ENCODE measurements at places on chromosomes 7 and 10.

- no peak for DNase-seq
These were observed 21.6 kb downstream of the MEST start for GRCh38 chr7:130513447-130513846.

DNA sequence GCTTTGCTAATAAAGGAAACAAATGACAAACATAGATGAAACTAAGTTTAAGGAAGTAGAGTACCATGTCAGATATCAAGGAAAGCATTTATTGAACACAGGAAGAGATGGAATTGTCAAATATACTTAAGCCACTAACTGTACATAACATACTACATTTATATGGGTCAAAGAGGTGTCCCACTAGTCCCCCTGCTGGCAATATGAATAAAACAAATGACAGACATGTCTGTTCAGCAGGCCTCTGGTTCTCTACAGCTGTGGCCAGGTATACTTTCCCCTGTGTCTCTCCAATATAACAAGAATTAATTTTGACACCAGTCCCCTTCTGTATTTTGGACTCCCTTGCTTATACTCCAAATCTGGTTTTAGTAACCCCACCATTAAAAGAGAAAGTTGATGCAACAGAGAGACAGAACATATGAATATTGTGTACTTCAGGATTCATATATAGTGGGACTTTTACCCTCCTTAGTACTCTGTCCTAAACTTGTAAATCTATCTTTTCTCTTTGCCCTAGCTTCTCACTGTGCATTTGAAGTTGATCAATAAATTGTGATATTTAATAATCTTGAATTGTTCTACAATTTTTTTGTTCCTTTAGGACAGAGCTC is 42.9 kb downstream of the CD36 start:
- DNase-seq = no peak

DNA sequence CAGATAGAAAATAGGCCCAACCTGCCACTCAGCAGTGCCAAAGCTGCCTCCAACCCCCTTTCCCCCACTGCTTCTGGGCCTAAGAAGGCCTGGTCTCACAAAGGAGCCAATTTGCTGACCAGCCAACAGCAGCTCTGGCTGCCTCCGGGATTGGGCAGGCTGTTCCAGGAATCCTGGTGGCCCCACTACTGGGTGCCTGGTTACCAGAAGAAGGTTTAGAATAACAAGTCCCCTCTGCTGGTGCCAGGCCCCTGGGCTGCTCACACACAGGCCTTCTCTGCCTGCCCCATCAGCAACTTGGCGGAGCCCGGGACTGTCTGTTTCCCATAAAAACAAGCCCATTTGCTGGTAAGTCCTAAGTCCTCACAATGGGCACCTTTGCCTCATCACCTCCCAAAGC is 1.2 kb downstream of the PHKG1 start:
- no peak for DNase-seq

- DNase-seq = no peak
These were observed 296.3 kb upstream of the NPSR1 start for GRCh38 chr7:34361663-34362250.

GRCh38 chr10:103186128-103186527 is 6.9 kb downstream of the NT5C2 start:
- DNase-seq = no peak

GRCh38 chr7:16791905-16792698 is 12.7 kb downstream of the AGR2 start:
- DNase-seq = no peak

- no peak for DNase-seq
These were observed 186.0 kb upstream of the TCF7L2 start for GRCh38 chr10:112763916-112764520.

- no peak for DNase-seq
These were observed 254.1 kb downstream of the KIAA1217 start for GRCh38 chr10:24462889-24463552.

GRCh38 chr10:3229815-3230214 is 57.2 kb upstream of the PITRM1 start:
- no peak for DNase-seq

GRCh38 chr7:149048805-149049204 is 20.5 kb upstream of the PDIA4 start:
- DNase-seq = no peak

- no peak for DNase-seq
These were observed 11.5 kb upstream of the PLAU start for GRCh38 chr10:73899423-73899822.

DNA sequence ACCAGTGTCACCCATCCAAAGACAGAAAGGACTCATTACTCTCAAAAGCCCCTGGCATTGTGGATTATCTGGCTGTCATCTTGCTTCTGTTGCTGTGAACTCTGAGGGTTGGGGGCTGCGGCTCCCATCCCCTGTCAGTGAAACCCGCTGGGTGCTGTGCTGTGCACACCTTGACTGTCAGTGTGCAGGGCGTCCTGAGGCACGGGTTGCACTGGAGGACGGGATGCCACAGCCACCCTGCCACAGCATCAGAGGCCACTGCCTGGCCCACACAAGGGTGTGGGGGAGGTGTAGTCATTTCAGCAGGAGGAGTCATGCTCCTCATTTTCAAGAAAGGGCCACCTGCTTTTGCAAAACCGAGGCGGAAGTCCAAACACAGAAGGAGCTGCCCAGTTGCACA is 245.8 kb downstream of the GLRX3 start:
- DNase-seq = no peak

DNA sequence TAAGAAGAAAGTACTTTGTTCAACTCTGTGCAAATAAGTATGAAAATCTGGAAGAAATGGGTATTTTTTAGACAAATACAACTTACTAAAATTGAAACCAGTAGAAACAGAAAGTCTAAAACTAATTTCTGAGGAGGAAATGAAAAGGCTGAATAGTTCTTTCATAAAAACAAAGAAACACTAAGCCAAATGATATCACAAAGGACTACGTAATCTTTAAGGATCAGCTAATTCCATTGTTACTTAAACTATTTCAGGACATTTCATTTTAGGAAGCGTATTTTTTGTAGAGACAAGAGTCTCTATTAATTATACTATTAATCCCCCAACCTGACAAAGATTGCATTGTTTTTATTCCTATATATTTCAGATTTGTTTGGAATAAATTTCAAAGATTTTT is 11.2 kb upstream of the CCSER2 start:
- no peak for DNase-seq

GRCh38 chr10:62638062-62638477 is 166.4 kb upstream of the ADO start:
- DNase-seq = no peak

DNA sequence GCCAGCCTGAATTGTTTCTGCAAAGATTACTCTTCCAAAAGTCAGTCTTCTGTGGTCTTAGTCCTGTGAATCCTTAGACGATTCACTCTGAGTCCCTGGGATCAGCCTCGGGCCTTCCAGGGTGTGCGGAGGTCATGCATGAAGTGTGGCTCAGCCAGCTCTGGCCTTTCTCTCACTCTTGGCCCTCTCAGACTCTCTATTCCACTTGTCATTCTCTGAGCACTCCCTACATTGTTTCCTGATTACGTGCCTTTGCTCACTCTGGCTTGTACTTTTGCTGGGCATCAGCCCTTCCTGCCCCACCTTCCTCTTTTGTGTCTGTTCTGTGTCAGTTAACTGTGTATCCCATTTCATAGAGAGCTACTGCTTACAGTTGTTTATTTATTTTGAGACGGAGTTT is 36.0 kb downstream of the CCNY start:
- DNase-seq = no peak
